ENCODE measurements at places on chromosomes 13 and 19.

DNA sequence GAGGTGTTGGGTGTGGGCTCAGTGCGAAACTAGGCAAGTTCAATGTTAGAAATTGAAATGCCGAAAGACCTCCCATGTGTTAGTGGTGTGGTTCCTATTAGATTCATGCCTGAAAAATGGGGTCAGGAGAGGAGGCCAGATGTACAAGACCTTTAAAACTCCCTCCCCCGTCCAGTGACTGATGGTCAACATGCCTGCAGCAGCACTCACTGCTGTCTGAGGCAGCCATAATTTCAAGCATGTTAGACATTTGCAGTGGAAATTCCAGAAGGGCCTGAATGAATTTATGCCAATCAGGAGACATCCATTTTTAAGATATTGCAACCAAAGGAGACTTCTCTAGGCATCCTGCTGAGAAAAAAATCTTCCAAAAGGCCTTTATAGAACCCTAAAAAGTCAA, 426.9 kb upstream of the NBEA start:
- DNase-seq: no peak

- no peak for DNase-seq
Measured at GRCh38 chr13:87052731-87053130, 618.4 kb upstream of the SLITRK5 start.

- DNase-seq: no peak
Measured at GRCh38 chr13:36814465-36814864, 4.6 kb upstream of the RFXAP start.

DNA sequence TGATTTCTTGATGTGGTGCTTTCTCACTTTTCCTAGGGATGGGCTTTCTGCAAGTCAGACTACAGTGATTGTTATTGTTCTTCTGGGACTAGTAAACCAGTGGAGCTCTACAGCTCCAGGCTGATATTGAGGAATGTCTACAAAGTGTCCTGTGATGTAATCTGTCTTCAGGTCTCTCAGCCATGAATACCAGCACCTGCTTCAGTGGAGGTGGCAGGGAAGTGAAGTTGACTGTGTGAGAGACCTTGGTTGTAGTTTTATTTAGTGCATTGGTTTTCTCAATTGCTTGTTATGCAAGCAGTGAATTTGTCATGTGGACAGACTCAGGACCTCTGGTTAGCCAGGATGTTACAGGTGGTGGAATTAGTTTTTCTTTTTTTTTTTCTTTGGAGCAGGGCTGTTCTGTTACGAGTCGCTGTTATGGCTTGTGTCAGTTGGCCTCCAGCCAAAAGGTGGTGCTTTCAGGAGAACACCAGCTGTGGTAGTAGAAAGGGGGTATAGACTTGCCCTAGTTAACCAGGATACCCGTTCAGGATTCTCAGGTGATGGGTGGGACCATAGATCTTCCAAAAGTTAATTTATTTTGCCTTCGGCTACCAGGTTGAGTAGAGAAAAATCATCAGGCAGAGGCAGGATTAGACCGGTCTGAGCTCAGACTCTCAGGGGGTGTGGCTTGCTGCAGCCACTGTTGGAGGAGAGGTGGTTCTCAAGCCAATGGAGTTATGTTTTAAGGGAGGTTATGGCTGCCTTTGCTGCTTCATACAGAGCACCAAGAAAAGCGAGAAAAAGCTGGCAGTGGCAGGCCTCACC, 11.9 kb upstream of the ZNF675 start:
- DNase-seq: no peak

DNA sequence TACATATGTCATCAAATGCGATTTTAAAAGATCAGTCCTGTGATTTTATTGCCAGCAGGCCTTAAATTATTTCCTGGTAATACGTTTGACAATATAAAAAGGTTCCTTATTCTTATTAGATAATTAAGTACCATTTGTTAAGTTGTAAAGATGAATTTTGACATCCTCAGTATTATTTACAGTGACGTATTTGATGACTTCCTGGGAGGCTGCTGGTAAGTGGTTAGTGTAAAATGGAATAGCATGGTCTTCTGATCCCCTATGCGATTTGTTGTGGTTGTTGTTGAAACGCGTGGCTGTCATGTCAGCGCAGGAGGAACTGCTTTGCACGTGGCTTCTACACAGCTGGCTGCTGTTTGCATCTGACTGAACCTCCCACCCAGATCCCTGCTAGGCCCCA, 99.7 kb downstream of the DCLK1 start:
- no peak for DNase-seq

Measured in NCI-H2081 treated with DMSO at 0.1 percent for 48 hours (cell line).